Osteoblast (primary cell): ENCODE measurements at places on chromosomes 16 and 17.
A peak's percentile ranks its signal among the peaks of the same experiment; 100 is the strongest.

DNA sequence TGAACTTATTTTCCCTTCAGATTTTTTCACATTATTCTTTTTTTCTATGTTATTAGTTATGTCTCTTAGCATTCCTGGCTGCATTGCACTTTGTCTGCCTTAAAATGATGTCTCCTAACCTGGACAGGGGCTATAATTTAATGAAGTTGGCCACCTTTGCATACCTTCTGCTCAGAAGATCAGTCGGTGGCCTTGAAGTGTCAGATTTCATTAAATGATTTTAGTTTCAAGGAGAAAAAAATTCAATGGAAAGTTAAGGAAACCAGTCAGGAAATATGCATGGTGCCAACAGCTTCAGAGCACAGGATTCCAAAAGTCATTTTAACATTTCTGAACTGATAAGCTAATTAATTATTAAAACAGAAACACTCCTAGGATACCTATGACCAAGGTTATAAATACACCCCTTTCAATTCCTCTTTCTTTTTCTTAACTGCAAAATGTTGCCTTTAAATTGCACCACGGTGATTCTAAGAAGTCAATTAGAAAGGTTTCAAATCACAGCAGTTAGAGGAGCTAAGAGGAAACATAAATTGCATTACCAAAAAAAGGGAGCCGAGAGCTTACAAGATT lies 533.4 kb downstream of the KCNJ2 start:
- no peaks in the 10 kb centered on the region for H3K4me1 ChIP-seq
- no peaks in the 10 kb centered on the region for H3K27me3 ChIP-seq
- no peak for DNase-seq
- H3K4me3 ChIP-seq = no peak overlapping the region
- H3K36me3 ChIP-seq = no peaks in the 10 kb centered on the region
- no peak overlapping the region for H3K27ac ChIP-seq

DNA sequence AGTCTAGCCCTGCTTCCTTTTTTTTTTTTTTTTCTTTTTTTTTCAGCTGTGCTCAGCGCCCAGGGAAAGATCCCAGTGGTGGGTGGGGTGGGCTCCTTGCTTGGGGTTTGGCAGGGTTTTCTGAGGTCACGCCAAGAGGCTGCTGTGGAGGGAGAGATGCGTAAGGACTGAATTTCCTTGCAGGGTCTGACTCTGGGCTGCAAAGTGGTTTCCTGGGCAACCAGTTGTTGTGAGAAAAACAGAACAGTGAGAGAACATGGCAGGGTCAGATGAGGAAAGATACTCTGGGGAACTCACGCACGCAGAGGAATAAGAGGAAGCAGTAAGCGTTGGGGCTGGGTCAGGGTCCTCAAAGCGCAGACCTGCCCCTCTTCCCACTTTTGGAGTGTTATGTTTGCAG lies 119.5 kb downstream of the IRF8 start:
- no peaks in the 10 kb centered on the region for H3K4me1 ChIP-seq
- no peaks in the 10 kb centered on the region for H3K36me3 ChIP-seq
- H3K27ac ChIP-seq = no peak overlapping the region
- H3K4me3 ChIP-seq = no peak overlapping the region
- DNase-seq = no peak
- H3K27me3 ChIP-seq = peaks cover 6% of the 10 kb centered on the region

DNA sequence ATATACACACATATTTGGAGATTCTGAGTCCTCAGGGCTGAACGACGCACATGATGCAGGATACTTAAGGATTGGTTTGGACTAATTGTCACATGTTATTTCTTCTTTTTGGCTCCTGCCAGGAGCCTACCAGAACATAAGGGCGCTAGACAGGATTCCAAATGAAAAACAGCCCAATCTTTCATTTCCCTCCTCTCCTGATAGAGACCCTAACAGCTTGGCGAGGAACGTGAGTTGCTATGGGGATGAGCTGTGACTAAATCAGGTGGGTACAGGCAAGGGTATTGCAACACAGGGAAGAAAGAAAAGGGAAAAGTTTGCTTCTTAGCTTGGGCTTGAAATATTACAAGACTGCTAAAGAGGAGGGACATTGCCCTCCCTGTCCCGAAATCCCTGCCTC lies 109.9 kb downstream of the AIPL1 start:
- no peaks in the 10 kb centered on the region for H3K4me1 ChIP-seq
- H3K36me3 ChIP-seq = no peaks in the 10 kb centered on the region
- H3K4me3 ChIP-seq = no peak overlapping the region
- DNase-seq = no peak

DNA sequence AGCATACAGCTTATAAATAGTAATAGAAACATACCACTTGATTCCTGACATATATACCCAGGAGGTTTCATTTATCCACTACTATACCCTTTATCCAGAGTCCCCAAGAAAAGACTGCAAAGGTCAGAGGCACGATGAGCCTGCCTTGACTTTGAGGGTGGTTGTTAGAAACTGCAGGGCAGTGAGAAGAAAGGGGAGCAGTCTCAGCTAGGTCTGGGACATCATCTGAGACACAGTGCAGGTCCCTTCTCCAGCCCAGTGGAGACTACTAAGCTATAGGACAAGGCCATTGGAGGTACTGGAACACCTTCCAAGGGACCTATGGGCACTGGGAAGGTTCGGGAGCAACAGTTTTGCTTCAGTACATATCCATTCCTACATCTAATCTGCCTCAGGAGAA lies 20.2 kb upstream of the TEKT3 start:
- H3K36me3 ChIP-seq = no peaks in the 10 kb centered on the region
- no peaks in the 10 kb centered on the region for H3K27me3 ChIP-seq
- H3K4me1 ChIP-seq = peaks cover 4% of the 10 kb centered on the region
- no peak overlapping the region for H3K4me3 ChIP-seq
- no peak for DNase-seq

- peaks cover 77% of the 10 kb centered on the region for H3K4me1 ChIP-seq
- no peaks in the 10 kb centered on the region for H3K36me3 ChIP-seq
- H3K4me3 ChIP-seq = peak within 1 kb of the TSS; percentile 87
Measured at GRCh38 chr16:73047536-73048291, at the start of gene ZFHX3. Gene ZFHX3 (minus strand): TSS chr16:73048128. CDS start chr16:72960145, 87,983 bp downstream.

DNA sequence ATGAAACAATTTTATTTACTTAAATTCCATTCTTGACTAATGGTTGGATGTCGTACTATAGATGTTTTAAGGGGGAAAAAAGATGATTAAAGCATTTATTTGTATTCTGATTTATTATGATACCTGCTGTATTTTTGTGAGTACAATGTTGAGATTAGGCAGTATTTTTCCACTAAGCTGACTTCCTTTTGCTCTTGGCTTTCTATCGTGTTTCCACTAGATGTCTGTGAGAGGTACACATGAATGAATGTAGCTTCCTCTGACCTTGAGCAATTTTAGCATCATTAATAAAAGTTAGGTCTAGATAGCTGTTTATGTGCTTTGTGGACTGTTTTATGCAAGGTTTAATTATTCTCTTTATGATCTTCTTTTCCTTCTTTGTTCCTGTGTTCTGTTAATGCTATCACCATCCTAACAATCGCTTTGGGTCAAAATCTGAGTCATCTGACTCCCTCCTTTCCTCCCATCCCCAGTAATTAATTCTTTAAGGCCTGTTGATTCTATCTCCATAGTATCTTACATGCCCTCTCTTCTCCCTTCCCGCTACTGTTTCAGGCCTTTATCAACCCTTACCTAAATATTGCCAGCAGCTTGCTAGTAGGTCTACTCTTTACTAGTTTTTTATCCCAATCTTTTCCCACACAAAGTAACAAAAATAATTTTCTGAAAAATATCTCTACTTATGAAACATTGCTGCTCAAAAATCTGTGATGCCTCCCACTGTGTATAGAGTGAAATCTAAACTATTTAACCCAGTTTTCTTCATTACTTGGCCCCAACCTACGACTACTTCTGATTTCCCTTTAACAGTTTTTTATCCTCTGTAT lies 76.0 kb downstream of the VMP1 start:
- no peaks in the 10 kb centered on the region for H3K27me3 ChIP-seq
- H3K27ac ChIP-seq = peak overlapping the region; percentile 99
- no peaks in the 10 kb centered on the region for H3K36me3 ChIP-seq
- H3K4me3 ChIP-seq = no peak overlapping the region
- H3K4me1 ChIP-seq = peaks cover 62% of the 10 kb centered on the region

GRCh38 chr17:9247401-9247938 lies 226.2 kb downstream of the NTN1 start:
- no peaks in the 10 kb centered on the region for H3K36me3 ChIP-seq
- peak; percentile 8 for DNase-seq
- no peak overlapping the region for H3K4me3 ChIP-seq

GRCh38 chr16:55710466-55710865 lies 54.7 kb downstream of the SLC6A2 start:
- no peak for DNase-seq
- H3K4me1 ChIP-seq = no peaks in the 10 kb centered on the region
- no peak overlapping the region for H3K4me3 ChIP-seq
- H3K27ac ChIP-seq = no peak overlapping the region
- no peaks in the 10 kb centered on the region for H3K36me3 ChIP-seq

- H3K27ac ChIP-seq = no peak overlapping the region
- no peaks in the 10 kb centered on the region for H3K27me3 ChIP-seq
- peaks cover 14% of the 10 kb centered on the region for H3K4me1 ChIP-seq
- no peak for DNase-seq
- H3K4me3 ChIP-seq = no peak overlapping the region
Measured at GRCh38 chr16:51161440-51162195, 10.5 kb upstream of the SALL1 start.

DNA sequence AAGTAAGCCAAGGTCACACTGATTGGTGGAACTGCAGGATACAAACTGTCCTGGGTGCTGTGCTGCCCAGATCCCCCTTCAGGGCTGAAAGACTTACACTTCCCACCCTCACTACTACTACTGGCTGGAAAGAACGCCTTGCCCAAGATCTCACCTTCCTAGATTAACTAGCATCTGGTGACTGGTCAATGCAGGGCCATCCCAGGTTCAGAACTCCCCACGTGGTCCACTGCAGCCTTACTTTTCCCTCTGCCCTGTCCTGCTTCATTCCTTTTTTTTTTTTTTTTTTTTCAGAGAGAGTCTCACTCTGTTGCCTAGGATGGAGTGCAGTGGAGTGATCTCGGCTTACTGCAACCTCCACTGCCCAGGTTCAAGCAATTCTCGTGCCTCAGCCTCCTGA lies 2.3 kb upstream of the PDZD9 start:
- DNase-seq = peak; percentile 66
- peaks cover 4% of the 10 kb centered on the region for H3K27me3 ChIP-seq
- no peaks in the 10 kb centered on the region for H3K36me3 ChIP-seq
- no peak overlapping the region for H3K4me3 ChIP-seq

DNA sequence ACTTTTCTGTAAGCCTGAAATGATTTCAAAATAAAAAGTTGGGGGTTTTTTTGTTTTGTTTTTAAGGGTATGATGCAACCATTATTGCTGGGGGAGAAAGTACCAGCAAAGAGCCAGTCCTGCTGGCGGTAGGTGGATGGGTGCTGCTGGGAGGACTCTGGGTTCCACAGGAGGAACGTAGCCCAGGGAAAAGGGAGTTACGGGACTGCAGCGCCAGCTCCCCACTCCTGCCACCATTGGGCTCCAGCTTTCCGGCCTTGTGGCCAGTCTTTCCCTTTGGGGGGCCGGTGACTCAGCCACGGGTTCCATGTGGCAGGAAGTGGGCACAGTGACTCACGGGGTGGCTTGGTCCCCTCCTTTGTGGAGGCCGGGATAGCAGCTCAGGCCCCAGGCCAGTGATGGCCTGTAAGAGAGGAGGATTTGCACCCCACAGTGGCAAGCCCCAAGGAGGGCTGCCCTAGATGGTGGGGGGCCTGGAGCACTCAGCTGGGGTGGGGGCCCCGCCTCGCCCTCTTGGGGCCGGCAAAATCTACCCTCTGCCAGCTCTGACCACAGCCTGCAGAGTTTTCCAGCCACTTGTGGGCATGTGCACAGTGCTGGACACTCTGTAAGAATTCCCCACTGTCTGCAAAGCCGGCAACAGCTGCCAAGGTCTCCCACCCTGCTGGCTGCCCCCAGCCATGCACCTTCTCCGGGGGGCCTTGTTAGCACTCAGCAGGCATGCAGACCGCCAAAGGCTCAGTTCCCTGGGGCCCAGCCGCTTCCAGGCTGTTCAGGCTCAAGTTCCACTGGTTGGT lies 30.4 kb downstream of the SOCS3 start:
- no peaks in the 10 kb centered on the region for H3K27me3 ChIP-seq
- peak overlapping the region; percentile 90 for H3K27ac ChIP-seq
- no peaks in the 10 kb centered on the region for H3K36me3 ChIP-seq
- H3K4me3 ChIP-seq = no peak overlapping the region

DNA sequence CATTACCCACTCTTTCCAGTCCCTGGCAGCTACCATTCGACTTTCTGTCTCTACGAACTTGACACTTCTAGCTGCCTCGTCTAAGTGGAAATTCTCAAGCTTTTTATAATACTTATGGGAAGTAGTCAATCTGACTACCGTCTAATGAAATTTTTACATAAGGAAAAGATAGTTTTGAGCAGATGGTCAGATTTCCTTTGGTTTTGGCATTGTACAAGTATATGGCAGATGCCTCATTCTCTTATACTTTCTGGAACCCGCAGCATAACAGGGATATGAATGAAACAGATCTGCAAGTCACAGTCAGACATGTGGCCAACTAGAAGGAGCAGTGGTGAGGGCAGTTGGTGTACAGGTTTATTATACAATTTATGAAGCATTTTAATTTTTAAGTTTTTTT lies 146.0 kb downstream of the PITPNC1 start:
- peaks cover 9% of the 10 kb centered on the region for H3K4me1 ChIP-seq
- DNase-seq = peak; percentile 6
- no peaks in the 10 kb centered on the region for H3K27me3 ChIP-seq
- no peak overlapping the region for H3K4me3 ChIP-seq

DNA sequence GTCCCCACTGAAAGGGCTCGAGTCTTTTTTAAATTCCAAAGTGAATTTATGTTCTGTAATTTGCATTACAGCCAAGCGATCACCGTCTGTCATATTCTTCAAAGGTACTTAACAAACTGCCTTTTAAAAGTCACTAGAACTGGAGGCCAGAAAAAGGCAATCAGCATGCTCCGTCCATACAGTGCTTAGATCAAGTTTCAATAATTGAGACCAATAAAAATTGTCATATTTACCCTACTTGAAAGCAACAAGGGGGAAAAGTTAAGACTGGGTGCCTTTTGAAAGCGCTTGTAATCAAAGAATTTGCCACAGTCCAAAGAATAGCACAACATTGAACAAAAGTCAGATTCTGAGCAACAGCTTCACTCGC lies 9.0 kb upstream of the ZFHX3 start:
- peak; percentile 64 for DNase-seq
- H3K27ac ChIP-seq = peak overlapping the region; percentile 87
- peaks cover 67% of the 10 kb centered on the region for H3K4me1 ChIP-seq
- H3K4me3 ChIP-seq = peak overlapping the region; percentile 85
- no peaks in the 10 kb centered on the region for H3K27me3 ChIP-seq

- no peak overlapping the region for H3K27ac ChIP-seq
- H3K4me1 ChIP-seq = no peaks in the 10 kb centered on the region
- H3K4me3 ChIP-seq = no peak overlapping the region
- H3K36me3 ChIP-seq = no peaks in the 10 kb centered on the region
- DNase-seq = peak; percentile 85
Measured at GRCh38 chr17:41655611-41656111, 31.3 kb upstream of the KRT17 start.

DNA sequence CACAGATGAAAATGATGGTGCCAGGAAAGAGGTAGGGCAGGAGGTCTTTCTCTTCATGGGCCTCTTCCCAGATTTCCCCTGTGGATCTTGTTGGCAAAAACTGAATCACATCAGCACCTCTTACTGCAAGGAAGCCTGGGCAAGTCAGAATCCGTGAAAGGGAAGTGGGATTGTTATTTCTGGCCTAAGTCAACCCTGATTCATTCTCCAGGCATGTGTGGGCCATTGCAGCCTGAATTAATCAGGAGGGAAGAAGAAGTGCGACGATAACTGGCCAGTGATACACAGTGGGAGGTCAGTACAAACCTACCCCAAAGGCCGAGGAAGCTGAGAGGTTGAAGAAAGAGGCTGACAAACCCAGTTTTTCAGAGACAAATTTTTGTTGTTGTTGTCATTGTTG lies 17.9 kb upstream of the NSMCE1 start:
- H3K27ac ChIP-seq = peak overlapping the region; percentile 74
- DNase-seq = peak; percentile 94
- H3K4me3 ChIP-seq = no peak overlapping the region
- no peaks in the 10 kb centered on the region for H3K27me3 ChIP-seq
